ENCODE measurements at places on chromosomes 3 and 15. TPM values are rescaled to one million over a fixed set of nuclear protein-coding genes. Genes with fewer than 3 reads are reported as not detected.

The COL6A5 gene
- not detected for total RNA-seq

The CD96 gene
- total RNA-seq = not detected

The TMEM43 gene
- total RNA-seq = 59.1 TPM

The SYNPR gene
- total RNA-seq = 0.24 TPM

The RUVBL1 gene
- 182 TPM for total RNA-seq

The SKOR1 gene
- total RNA-seq = 0.11 TPM

The RAB6B gene
- 1.2 TPM for total RNA-seq

The GOLGA8R gene
- total RNA-seq = not detected

The CGNL1 gene
- total RNA-seq = 10.6 TPM

The APPL1 gene
- 32.4 TPM for total RNA-seq

The TMEM266 gene
- 5.4 TPM for total RNA-seq

The ALDH1A3 gene
- 25.6 TPM for total RNA-seq

The VGLL3 gene
- 1.5 TPM for total RNA-seq

The CKMT1A gene
- total RNA-seq = 26.1 TPM

The PP2D1 gene
- total RNA-seq = not detected

The BSN gene
- total RNA-seq = 1.1 TPM

The FBXL22 gene
- total RNA-seq = 0.26 TPM

The FANCD2 gene
- 77.5 TPM for total RNA-seq

The KLHL40 gene
- not detected for total RNA-seq

The ARMC8 gene
- 43.2 TPM for total RNA-seq

The PIF1 gene
- total RNA-seq = 124 TPM

The ELL3 gene
- total RNA-seq = 14.7 TPM

The SLC51A gene
- total RNA-seq = 0.30 TPM

The RETNLB gene
- total RNA-seq = not detected

The FOXL2 gene
- 2.2 TPM for total RNA-seq

The SLC2A2 gene
- total RNA-seq = not detected

The SRGAP3 gene
- 5.3 TPM for total RNA-seq

The CHRM5 gene
- not detected for total RNA-seq

The CLEC3B gene
- not detected for total RNA-seq

The TEX55 gene
- total RNA-seq = not detected

The FAM81A gene
- total RNA-seq = 0.21 TPM

The P3H2 gene
- 72.7 TPM for total RNA-seq

The FAM3D gene
- total RNA-seq = not detected

The ABTB1 gene
- 4.7 TPM for total RNA-seq

The RPP14 gene
- total RNA-seq = 22.0 TPM

The IMPG2 gene
- 0.04 TPM for total RNA-seq

The PAQR5 gene
- total RNA-seq = 3.8 TPM

The SEMA3F gene
- 44.5 TPM for total RNA-seq

The IL5RA gene
- not detected for total RNA-seq

The HGD gene
- total RNA-seq = 0.18 TPM

The SCG3 gene
- total RNA-seq = 19.0 TPM

The SPSB4 gene
- total RNA-seq = 35.1 TPM

The PRR23B gene
- not detected for total RNA-seq

The HHLA2 gene
- total RNA-seq = not detected

The ZKSCAN7 gene
- 13.0 TPM for total RNA-seq

The BAHD1 gene
- total RNA-seq = 47.4 TPM

The ATP6V1A gene
- total RNA-seq = 67.4 TPM

The CCDC54 gene
- total RNA-seq = not detected

The SAMD7 gene
- not detected for total RNA-seq

The TRH gene
- 0.59 TPM for total RNA-seq

The TMCC1 gene
- total RNA-seq = 24.5 TPM

The HAUS2 gene
- 28.0 TPM for total RNA-seq

Measured in H7 (cell line).